ENCODE measurements at places on chromosomes 11 and 22. TPM values are rescaled to one million over a fixed set of nuclear protein-coding genes. Genes with fewer than 3 reads are reported as not detected.

CLNS1A gene
- 149 TPM for total RNA-seq

MYBPC3 gene
- not detected for total RNA-seq

FOLR1 gene
- total RNA-seq: not detected

TOM1 gene
- total RNA-seq: 44.3 TPM

Measured in pericardium fibroblast (primary cell).